ENCODE measurements at places on chromosomes 13 and 19.
A peak's percentile ranks its signal among the peaks of the same experiment; 100 is the strongest.

GRCh38 chr19:15623711-15624318 lies 8.8 kb downstream of the CYP4F8 start:
- no peak for DNase-seq

- no peak for DNase-seq
Measured at GRCh38 chr13:66489586-66489985, 740.5 kb downstream of the PCDH9 start.

GRCh38 chr19:12953138-12953798 lies 3.8 kb downstream of the GADD45GIP1 start:
- no peak for DNase-seq

DNA sequence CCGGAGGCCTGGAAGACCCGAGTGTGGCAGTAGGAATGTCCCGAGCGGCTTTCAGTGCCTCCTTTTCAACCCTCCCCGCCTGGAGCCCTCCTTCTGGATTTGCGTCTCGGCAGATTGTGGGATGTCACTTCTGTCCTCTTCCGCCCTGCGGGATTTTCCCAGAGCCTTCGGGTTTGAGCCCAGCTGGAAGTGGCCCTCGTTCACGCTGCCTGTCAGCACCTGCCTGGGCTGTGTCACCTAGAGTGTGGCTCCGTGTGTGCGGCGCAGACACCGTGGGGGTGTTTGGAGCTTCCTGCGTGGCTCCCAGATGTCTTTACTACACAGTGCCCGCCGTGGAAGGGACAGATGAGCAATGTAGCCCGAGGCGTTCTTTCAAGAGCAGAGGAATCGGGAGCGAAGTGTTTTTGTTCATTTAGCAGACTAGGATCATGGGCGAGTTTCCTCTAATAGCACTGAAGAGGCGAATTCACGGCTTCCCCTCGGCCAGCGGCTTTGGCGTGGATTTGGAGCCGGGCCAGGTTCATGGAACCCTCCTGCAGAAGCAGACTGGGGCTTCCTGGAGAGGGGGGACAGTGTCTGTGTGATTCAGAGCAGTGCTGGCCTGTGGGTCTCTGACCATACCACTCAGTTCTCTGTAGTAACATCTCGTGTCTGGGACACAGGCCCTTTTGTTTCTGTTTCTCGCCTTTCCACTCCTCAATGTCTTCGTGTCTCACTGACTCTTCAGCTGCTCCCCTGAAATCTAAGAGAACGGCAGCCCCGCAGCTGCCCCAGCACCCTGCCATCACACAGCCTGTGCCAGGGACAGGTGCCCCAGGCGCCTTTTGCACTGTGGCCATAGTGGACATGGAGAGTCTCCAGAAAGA lies 68.0 kb downstream of the KDM4B start:
- DNase-seq: peak; percentile 64

DNA sequence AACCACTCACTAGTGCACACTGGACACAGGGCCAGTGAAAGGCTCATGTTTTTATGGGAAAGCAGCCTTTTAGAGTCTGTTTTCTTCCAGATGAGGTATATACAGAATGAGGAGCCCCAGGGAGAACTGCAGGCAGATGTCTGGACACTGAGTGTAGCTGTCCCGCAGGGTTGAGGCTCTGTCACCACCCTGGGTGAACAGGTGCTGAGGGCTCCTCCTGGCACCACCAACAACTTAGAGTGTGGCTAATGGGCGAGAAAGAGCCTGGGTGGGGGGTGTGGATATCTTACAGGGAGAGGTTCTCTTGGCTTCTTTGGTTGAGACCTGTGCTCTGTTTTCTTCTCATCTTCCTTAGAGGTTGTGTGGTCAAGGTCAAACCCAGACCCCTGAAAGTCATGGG lies 202.1 kb upstream of the GPR12 start:
- peak; percentile 16 for DNase-seq

- peak; percentile 20 for DNase-seq
Measured at GRCh38 chr13:48804821-48805601, 151.3 kb downstream of the CYSLTR2 start.

DNA sequence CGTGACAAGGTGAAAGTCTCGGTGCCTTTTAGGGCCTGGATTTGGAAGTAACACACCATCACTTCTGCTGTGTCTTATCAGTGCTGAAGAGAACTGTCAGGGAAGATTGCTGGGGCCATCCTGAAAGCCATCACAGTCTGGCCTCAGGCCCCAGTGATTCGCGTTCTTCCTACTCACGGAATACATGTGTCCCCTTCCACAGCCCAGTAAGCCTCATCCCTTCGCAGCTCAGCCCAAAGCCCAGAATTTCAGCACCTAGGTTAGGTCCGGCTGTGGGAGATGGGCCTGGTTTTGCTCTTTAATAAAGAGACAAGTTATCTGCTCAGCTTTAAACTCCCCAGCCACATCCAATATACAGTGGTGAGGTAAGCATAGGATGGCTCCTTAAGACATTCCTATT lies 113.0 kb upstream of the SPACA7 start:
- no peak for DNase-seq

- DNase-seq: no peak
Measured at GRCh38 chr19:20162821-20163220, 4.2 kb upstream of the ZNF486 start.

DNA sequence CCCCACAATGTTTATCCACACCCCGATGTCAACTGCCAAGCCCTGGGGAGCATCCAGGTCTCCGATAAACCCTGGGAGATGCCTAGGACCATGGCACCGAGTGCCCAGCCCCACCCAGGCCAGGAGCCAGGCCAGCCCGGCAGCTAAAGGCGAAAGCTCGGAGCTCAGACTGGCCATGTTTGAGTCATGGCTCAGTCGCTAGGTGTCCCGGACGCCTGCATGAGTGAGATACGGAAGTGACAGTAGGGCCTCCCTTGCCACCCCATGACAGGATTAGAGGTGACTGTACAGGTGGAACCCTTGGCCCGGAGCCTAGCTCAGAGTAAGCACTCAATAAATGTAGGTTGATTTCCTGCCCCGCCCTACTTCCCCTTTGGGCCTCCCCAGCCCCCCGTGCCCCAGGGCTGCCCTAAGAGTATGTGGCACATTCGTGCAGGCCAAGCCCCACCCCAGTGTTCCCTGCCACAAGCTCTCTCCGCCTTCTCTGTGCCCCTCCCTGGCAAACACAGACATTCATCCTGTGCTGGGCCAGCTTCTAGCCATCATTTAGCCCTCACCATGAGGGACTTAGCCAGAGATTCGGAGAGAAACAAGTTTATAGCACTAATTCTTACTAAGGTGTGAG lies 5.8 kb upstream of the TPM4 start:
- no peak for DNase-seq

DNA sequence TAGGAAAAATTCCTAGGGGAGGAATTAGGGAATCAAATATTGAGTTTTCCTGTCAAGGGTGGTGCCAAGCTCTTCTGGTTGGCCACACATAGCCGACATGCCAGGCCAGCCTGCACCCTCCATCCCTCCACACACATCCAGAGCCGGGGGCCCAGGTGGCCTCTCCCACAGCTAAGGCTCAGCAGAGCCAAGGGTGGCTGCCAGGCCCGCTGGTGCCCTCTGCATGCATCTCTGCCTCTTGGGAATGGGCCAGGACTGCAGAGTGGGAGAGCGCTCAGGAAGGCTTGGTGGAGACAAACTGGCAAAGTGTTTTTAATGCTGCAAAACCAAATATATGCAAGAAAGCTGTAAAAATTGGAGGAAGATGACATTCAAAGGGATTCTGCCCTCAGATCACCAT lies 42.7 kb upstream of the GAS6 start:
- DNase-seq: no peak

- no peak for DNase-seq
Measured at GRCh38 chr13:76646946-76647345, 239.3 kb downstream of the KCTD12 start.

- no peak for DNase-seq
Measured at GRCh38 chr19:8135946-8136618, 13.3 kb downstream of the FBN3 start.

- DNase-seq: no peak
Measured at GRCh38 chr13:35675651-35676050, 199.2 kb upstream of the MAB21L1 start.

GRCh38 chr13:111202156-111202621 lies 87.1 kb downstream of the ARHGEF7 start:
- no peak for DNase-seq

- no peak for DNase-seq
Measured at GRCh38 chr13:110536006-110536693, 25.4 kb downstream of the RAB20 start.

DNA sequence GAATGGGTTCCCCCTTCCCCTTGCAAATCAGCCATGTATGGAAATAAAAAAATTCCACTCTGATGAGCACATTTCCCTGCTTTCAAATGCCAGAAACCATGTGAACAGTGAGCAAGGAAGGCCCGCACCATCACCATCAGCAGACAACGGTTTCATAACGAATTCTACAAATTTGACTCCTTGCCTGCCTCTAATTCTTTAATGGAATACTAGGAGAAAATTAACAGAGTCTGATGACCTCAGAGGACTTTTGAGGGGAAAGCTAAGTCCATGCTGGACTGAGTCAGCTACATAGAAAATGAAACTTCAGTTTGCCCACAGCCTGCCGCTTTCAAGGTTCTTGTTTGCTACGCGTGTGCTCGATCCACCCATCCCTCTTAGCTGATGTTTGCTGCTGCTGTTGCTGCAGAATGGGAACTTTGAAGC lies 46.7 kb upstream of the KL start:
- DNase-seq: no peak

- no peak for DNase-seq
Measured at GRCh38 chr13:110280985-110281688, 25.8 kb downstream of the COL4A1 start.

- no peak for DNase-seq
Measured at GRCh38 chr19:2343289-2343982, 15.0 kb downstream of the SPPL2B start.

GRCh38 chr19:17116996-17117702 lies 41.6 kb downstream of the MYO9B start:
- no peak for DNase-seq

- no peak for DNase-seq
Measured at GRCh38 chr19:41269055-41269454, 4.9 kb downstream of the HNRNPUL1 start.

GRCh38 chr13:108272333-108272732 lies 2.8 kb downstream of the TNFSF13B start:
- DNase-seq: no peak

GRCh38 chr13:73397496-73398305 lies 338.9 kb downstream of the KLF5 start:
- no peak for DNase-seq

GRCh38 chr19:43644181-43644580 lies 4.5 kb upstream of the CADM4 start:
- no peak for DNase-seq

DNA sequence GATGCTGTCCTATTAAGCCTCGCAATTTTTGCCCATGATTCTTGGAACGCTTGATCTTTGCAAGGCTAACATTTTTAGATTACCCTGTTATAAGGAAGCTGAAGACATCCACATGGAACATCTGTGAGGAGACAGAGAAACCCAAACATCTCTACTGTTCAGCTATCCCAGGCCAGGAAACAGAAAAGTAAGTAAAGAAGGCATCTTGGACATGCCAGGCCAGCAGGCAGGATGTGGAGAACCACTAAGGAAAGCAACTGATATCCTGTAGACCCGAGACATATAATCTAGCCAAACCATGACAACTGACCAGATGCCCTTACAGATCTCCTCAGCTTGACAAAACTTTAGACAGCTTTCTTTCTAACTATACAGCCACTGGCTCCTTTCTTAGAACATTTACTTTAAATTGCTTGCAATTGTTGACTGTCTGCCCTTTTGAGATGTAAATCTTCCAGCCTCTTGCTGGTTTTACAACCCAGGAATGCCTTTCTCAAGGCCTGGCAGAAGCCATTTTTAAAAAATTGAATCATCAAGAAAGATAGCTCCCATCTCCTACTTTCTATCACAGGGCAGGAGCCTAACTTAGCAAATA lies 255.8 kb upstream of the DACH1 start:
- DNase-seq: no peak

Measured in NCI-H1417 (cell line).